Stimulated activated CD8-positive, alpha-beta memory T cell treated with anti-CD3 and anti-CD28 coated beads, Interleukin-2, amount 100 ng/mL, for 1 hour (primary cell): ENCODE measurements at places on chromosomes 6 and 20.

- DNase-seq: no peak
Measured at GRCh38 chr6:137241481-137242038, 22.4 kb upstream of the IFNGR1 start.

- DNase-seq: no peak
Measured at GRCh38 chr6:162332365-162332764, 395.2 kb downstream of the PRKN start.

GRCh38 chr20:62475027-62475771 lies 596 bp downstream of the GATA5 start:
- DNase-seq: no peak

GRCh38 chr20:46351357-46352058 lies 43.2 kb upstream of the CDH22 start:
- no peak for DNase-seq

- no peak for DNase-seq
Measured at GRCh38 chr20:53077373-53078205, 105.4 kb downstream of the TSHZ2 start.

- DNase-seq: no peak
Measured at GRCh38 chr6:45966797-45967196, 48.9 kb downstream of the CLIC5 start.

- DNase-seq: no peak
Measured at GRCh38 chr6:56381801-56382251, 134.4 kb upstream of the COL21A1 start.

DNA sequence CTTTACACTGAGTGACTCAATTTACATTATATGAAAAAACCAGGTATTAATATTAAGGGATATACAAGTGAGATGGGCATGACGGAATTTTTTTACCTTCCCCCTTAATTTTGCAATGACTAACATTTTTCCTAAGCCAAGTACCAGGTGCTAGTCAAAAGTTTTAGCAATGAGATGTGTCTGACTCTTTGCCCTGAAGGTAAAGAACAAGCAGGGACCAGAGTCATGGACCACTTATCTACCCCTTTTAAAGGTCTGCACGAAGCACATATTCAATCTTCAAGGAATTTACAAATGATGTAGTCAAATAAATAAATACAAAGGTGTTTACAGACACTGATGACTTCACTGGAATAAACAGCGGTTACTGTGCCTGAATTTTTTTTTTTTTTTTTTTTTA lies 1.4 kb downstream of the GLO1 start:
- no peak for DNase-seq

DNA sequence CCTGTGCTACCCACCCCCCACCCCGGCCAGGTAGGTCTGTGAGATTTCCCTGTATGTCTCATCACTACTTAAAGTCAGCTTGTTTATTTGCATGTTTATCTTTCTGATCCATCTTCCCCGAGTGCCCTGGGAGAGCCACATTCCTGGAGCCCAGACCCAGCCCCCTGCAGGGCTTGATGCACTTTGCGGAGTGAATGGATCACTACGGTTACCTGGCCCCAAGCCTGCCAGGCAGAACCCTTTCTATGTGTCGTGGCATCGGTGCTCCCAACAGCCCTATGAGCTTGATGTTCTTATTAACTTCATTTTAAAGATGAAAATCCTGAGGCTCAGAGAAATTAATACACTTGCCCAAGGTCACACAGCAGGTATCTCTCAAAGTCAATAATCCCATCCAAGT lies 13.6 kb upstream of the SLCO4A1 start:
- DNase-seq: no peak

DNA sequence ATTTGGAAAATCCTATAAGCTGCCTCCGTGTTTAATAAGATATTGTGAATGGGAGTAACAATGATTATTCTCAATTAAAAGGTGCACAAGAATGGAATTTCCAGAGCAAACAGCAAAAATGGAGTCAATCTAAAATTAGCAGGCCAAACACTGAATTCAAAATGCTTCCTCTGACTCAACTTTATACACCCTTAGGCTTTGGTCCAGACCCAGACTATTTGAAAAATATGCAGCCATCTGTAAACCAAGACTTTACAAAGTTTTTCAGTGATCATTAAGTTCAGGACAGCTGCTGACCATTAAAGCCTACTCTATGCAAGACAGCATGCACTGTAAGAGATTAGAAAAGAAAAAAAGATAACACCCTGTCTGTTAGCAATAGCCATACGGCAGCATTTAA lies 39.4 kb upstream of the CCN6 start:
- no peak for DNase-seq

DNA sequence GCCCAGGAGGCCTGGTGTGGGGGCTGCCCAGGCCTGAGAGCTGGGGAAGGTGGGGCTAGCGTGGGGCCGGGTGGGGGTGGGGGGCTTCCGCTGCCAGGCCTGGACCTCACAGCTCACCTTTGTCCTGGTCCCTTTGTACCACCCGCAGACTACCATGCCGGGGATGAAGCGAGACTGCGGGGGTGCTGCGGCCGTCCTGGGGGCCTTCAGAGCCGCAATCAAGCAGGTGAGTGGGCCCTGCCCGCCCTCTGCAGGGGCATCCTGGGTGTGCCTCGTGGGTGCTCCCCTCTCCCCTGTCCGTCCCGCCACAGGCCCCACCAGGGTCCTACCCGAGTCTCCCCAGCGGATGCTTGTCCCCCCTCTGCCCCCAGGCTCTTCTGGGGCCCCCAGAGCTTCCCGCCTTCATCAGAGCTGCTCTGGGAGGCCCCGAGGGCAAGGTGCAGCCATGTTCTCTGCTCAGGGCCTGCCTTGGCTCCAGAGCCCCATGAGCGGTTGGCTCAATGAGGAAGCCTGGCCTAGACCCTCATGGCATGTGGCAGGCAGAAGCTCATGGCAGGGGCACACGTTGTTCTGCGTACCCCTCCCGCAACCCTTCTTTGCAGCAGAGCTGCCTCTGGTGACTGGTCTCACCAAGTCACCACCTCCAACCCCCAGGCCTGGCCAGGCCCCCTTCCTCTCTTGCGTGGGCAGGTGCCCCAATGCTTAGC lies 14.5 kb downstream of the NPEPL1 start:
- DNase-seq: no peak

DNA sequence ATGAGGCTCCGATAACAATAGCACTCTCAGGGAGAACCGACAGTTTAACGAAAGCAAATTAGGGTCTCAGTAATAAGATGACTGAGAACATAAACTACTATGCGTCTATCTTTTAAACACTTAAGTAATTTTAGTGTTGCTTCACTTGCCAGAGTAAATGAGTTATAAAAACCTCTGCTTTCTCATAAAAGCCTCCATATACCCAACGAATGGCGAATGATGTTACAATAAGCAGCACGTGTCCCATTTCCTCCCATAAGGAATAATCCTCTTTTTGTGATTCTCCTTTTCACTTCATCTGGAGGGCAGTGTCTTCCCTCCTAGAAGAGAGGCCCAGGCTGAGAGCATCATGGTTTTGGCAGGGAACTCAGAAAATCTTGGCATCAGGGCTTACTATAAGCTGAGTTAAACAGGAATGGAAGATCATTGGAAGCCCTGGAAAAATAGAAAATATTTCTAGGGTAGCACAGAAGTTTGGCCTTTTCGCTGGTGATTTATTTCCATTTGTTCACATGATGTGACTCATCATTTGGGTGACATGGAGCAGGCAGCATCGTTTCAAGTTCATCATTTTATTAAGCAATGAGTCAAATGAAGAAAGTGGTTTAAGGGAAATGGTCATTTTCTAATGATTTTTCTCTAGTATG lies 255.4 kb downstream of the ATXN1 start:
- no peak for DNase-seq

DNA sequence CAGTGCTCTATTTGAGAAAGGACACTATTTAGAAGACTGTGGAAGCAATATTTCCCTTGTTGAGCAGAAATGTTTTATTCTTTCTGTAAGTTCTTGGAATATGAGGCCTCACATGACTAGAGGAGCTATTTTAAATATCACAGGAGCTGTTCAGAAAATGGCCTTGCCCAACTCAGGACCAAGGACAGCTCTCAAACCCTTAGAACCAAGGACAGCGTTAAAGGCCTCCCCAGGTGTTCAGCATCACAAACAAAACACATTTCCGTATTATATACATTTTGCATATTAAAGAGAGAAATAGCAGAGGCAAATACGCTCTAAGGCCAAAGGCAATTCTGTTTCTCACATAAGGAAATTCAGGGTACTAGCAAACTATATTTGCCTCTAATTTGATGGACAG lies 631.4 kb downstream of the CDH26 start:
- no peak for DNase-seq

- no peak for DNase-seq
Measured at GRCh38 chr6:53910834-53911233, 116.0 kb downstream of the LRRC1 start.

DNA sequence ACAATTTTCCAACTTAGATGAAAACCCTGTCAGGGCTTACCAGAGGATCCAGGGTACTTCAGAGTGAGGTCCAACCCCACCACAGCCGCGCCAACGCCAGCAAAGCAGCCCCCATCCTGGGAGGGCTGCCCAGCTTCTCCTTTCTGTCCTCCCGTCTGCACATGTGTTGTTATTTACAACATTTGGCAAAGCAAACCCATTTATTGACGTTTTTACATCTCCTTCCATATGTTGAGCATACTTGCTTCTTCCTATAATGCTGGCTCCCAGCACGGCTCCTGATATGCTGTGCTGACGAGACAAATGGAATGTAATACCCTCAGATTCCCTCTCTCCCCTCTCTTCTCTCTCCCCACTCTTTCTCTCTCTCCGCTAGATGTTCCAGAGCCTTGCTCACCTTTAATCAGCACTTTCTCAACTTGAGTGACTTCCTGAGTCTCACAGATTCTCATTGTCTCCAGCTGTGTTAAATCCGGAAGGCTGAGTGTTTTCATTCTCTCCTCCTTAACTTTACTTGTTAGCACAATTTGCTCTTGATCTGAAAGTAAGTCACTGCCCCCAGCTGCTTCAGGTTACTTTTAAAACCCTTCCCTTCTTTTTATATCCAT lies 22.7 kb downstream of the RCAN2 start:
- DNase-seq: no peak

- no peak for DNase-seq
Measured at GRCh38 chr6:120039664-120040063, 690.1 kb upstream of the MAN1A1 start.

- DNase-seq: no peak
Measured at GRCh38 chr20:58003525-58003924, 224.9 kb downstream of the ANKRD60 start.

- DNase-seq: no peak
Measured at GRCh38 chr20:20130399-20130798, 78.1 kb downstream of the CFAP61 start.

GRCh38 chr6:112221561-112221960 lies 32.8 kb downstream of the LAMA4 start:
- DNase-seq: no peak

GRCh38 chr6:53287336-53288225 lies 61.2 kb downstream of the ELOVL5 start:
- no peak for DNase-seq

DNA sequence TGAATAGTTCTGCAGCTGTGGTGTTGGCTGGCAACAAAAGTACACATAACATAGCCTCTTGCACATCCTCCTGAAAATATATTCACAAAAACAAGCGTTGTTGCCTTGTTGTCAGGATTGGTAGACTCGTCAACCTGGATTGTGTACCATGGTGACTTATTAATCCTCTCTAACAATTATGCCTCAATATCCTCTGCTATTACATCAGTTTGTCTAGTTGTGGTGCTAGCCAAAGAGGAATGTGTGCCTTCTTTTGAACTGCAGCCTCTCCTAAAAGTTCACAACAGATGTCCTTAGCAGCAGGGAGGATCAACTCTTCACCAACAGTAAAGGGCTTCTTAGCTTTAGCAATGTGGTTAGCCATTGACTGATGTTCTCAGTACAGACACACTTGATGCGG lies 3.6 kb upstream of the SF3B5 start:
- DNase-seq: no peak

DNA sequence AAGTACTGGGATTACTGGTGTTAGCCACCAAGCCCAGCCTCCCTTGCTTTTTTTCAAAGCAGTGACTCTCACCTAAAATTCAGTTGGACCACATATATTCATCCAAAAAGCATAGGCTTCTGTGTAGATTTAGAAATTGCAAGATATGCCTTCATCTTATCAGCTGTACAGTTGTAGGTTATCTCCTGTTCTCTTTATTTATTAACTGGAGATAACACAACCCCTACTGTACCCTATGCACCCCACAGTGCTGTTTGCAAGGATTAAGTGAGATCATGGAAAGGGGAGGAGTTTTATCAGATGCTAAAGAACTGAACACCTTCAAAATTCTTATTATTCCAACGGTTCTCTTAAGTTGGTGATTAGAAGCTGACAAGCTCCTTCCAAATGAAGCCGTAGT lies 164.4 kb upstream of the JARID2 start:
- no peak for DNase-seq

DNA sequence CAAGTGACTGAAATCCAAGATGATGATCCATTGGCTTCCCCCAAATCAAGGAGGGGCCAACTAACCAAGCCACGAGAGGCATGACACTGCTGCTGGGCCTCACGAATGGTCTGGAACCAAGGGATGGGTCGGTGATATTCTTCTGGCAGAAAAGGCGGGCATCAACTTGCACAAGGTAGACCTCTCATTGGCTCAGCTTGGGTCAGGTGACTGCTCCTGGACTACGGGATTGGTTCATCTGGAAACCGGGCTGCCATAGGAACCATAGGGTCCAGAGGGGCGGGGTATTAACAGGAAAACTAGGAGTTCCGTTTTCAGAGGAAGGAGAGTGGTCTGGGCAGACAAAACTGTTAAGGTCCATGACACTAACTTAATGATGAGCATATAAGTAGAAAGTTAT lies 100.9 kb downstream of the TFAP2C start:
- no peak for DNase-seq

DNA sequence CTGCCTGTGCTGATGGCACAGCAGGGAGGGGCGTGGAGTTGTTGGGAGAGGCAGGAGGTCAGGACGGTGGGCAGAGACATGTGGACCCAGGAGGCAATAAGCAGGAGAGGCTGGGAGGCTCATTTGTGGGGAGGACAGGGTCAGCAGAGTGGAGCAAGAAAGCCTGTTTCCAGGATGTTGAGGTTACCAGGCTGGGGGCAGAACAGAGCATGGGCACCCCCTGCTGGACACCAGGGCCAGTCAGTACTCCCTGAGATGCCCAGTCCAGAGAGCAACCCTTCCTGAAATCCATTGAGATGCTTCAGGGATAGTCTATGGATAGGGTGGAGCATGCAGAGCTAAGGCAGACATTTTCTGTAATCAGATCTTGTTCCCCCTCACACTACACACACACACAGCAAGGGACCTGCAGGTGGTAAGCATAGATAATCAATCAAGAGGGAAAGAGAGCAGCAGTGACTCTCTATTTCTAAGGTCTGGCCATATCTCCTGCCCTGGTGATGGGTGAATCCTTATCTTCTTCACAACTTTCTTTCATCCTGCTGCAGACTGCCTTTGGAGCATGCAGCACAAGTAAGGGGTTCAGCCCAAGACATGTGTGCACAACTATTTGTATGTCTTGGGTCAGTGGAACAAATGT lies 41.7 kb downstream of the MOCS1 start:
- DNase-seq: no peak

- DNase-seq: no peak
Measured at GRCh38 chr20:49818816-49819215, 6.2 kb downstream of the SLC9A8 start.

DNA sequence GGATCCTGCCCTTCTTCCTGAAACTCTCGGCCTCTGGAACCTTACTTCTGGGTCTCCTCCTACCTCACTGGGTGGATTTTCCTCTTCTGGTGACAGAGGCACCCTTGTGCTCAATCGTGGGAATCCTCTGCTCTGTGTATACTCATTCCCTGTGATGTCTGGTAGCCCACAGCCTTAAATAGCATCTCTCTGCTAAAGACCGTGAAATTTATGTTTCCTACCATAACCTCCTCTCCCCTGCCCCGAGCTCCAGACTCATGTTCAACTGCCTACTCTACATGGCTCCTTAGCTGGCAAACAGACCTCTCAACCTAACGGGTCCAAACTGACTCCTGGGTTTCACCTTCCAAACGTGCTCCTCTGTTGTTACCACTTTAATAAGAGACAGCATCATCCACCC lies 9.9 kb downstream of the MMP9 start:
- DNase-seq: no peak
